ENCODE measurements at places on chromosomes 1 and 21.

DNA sequence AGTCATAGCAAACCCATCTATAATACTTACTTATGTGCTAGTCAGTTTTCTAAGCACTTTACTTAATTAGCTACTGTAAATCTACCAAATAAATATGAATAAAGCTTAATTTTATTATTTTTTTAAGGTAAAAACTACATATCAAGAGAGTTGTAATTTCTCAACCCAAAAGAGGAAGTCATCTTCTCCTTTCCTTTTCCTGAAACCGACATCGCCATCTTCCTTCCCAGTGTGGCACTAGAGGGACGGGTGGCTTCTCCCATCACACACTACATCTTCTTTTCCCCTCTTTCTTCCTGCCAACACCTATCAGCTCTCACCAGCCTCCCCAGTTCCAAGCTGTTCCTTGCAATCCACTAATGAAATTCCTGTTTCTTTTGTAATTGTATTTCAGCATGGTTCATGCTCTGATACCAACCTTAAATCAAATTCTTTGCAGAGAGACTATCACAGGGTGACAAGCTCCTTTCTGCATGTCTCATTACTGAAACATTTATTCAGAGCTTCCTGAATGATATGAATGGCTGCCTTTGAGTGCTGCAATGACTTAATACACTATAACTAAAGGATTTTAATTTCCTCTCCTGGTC, 251.6 kb upstream of the FAM78B start:
- DNase-seq, result no peak

DNA sequence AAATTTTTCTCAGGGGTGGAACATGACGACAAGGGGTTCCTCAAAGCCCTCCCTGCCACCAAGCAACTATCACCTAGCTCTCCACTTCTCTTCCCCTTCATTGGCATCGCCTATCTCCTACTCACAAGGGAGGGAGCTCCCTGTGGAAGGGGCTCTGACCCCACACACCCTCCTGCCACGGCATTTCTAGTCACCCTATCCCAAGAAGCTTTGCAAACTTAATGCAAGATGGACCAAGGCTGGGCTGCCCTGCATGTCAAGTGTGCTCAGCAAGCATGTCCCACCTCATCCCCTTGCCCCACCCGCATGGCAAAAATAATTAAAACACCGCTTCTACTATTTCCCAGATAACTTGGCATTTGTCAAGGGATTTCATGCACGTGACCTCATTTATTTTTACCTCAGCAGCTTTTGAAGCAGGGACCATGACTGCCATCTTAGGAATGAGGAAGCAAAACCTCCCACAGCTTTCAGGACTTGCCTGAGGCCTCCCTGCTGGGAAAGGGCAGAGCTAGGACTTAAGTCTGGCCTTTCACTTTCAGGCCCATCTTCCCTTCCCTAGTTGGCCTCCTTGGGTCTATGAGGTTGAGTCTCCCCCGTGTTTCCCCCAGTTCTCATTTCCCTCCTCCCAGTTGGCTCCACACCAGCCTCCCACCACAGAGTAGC, 161.3 kb downstream of the TSEN15 start:
- DNase-seq, result peak; percentile 68

- DNase-seq, result no peak
Measured at GRCh38 chr1:173152598-173152997, 54.5 kb downstream of the TNFSF4 start.

- DNase-seq, result no peak
Measured at GRCh38 chr1:235049217-235049616, 79.4 kb downstream of the TOMM20 start.

- no peak for DNase-seq
Measured at GRCh38 chr1:1331068-1331965, at the start of gene TAS1R3. TAS1R3 (plus strand) TSS chr1:1331280; CDS start chr1:1331346, 66 bp downstream.

GRCh38 chr1:16167331-16168143, 11.7 kb upstream of the EPHA2 start:
- no peak for DNase-seq

DNA sequence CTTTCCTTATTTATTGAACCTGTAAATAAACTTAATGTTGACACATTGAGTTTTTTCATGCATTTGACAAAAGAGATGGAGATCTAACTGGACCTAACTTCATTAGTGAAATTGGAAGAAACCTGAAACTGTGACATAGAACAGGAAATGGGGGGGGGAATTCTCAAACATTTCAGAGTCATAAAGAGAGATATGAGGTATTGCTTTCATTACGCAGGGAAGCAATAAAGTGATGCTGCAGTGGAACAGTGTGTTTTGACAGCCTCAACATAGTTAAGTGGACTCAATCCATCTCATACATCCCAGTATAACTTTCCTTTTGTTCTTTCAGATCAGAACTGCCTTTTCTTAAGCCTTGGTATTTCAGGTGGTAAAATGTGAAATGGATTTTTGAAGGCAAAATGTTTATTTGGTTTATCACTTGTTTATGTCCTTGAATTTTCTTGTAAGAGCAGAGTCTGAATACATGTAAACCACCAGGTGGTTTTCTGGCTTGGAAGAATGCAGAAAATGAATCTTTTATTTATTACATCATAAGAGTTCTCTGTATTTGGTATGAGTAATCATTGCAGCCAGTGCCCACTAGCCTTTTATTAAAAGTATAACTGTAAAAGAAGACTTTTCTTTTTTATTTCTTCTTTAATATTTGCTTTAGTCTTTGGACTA, 132.5 kb downstream of the ZNF326 start:
- DNase-seq, result no peak

GRCh38 chr1:37317870-37318467, 156.4 kb upstream of the ZC3H12A start:
- DNase-seq, result no peak

- no peak for DNase-seq
Measured at GRCh38 chr21:31943561-31943960, 70.7 kb downstream of the HUNK start.

GRCh38 chr1:103160281-103160680, 52.0 kb upstream of the COL11A1 start:
- DNase-seq, result no peak

- no peak for DNase-seq
Measured at GRCh38 chr1:97212671-97213070, 491.1 kb downstream of the PTBP2 start.

GRCh38 chr1:241917487-241917886, 40.1 kb upstream of the BECN2 start:
- DNase-seq, result no peak

- DNase-seq, result no peak
Measured at GRCh38 chr1:156012051-156012817, 8.5 kb downstream of the SSR2 start.

DNA sequence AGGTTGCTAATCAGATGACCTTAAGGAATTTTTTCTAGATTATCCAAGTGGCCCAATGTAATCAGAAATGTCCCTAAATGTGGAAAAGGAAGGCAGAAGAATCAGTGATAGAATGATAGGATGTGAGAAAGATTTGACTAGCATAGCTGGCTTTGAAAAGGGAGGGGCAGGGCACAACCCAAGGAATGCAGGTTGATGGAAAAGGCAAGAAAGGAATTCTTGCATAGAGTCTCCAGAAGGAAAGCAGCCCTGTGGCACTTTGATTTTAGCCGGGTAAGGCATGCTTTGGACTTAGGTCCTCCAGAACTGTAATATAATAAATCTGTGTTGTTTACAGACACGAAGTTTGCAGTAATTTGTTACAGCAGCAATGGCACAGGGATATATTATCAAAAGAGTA, 375.7 kb upstream of the B3GALT2 start:
- no peak for DNase-seq

DNA sequence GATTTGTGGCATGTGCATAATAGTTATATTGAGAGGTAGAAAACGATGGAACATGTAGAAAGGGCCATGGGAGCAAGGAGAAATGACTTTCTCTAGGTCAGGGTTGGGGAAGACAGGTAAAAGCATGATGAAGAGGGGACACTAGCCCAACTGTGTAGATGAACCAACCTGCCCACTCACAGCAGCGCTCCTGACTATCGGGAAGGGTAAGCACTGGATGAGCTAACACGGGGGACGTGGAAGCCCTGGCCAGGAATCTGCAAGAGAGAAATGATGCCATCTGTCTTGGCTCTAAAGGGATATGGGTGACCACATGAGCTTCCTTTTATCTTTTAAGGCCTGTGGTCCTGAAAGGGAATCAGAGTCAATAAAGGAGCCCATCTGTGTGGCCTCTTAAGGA, 36.2 kb upstream of the TMEM125 start:
- DNase-seq, result no peak

DNA sequence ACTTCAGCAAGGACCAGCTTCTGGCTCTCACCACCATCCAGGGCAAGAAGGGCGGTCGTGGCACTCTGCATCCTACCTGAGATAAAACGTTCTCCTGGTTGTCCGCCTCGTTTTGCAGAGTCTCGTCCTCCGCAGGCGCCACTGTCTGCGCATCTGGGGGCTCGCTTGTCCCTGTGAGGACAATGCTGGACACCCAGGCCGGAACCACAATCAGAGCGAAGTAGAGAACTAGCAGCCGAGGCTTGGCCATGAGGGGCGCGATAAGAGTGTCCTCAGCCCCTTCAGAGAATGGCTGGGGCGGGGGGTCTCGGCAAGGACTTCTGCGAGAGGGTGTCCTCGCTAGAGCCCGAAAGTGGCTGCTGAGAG, 505 bp downstream of the OLFML2B start:
- no peak for DNase-seq

GRCh38 chr1:228166170-228166936, 749 bp downstream of the IBA57 start:
- DNase-seq, result no peak

DNA sequence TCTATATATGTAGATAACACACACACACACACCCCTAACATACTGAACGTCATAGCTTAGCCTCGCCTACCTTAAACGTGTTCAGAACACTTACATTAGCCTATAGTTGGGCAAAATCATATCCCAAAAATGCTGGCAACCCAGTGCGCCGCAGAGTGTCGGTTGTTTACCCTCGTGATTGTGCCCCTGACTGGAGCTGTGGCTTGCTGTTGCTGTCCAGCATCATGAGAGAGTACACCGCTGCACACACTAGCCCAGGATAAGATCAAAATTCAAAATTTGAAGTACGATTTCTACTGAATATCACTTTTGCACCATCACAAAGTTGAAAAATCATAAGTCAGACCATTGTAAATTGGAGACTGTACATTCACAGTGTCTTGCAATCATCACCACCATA, 73.1 kb upstream of the COG2 start:
- DNase-seq, result no peak

DNA sequence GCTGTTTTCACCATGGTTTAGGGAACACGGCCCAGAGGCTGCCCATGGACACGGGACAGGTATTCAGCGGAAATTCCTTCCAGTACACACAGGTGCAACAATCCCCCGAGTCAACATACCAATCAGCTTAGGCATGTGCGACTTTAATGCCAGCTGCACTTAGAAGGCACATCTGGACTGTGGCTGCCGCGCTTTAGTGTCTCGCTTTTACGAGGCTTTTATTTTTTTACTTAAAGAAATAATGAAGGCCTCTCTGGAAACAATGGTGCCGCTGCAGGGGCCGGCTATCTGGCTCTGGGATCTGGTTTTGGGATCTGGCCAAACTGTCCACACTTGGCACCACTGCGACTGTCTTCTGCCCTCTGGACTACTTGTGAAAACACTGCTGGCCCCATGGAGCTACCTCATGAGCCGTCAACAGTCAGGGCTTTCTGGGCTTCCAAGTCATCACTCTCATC, 55.5 kb downstream of the SLC66A1 start:
- no peak for DNase-seq

GRCh38 chr1:68479501-68479900, 17.4 kb downstream of the DEPDC1 start:
- no peak for DNase-seq

DNA sequence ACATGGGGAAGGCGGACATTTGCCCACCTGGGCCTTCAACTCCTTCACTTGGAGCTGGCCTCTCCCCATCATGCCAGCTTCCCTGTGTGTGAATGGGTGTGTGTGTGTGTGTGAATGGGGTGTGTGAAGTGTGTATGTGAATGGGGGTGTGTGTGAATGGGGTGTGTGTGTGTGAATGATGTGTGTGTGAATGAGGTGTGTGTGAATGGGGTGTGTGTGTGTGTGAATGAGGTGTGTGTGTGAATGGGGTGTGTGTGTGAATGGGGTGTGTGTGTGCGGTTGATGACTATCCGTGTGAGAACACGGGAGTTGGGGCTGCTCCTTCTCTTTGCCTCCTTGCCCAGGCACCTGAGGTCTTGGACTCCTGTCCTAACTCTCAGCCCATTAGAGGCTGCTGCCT, 9.6 kb downstream of the MFSD2A start:
- DNase-seq, result no peak

GRCh38 chr1:179129702-179130473, 48.0 kb downstream of the TOR3A start:
- no peak for DNase-seq

- no peak for DNase-seq
Measured at GRCh38 chr21:17472592-17473271, 40.1 kb upstream of the CXADR start.

- DNase-seq, result no peak
Measured at GRCh38 chr1:244165021-244165420, 113.9 kb downstream of the ZBTB18 start.

- DNase-seq, result no peak
Measured at GRCh38 chr1:64484651-64485050, 14.7 kb downstream of the CACHD1 start.

GRCh38 chr1:170030212-170030611, 44.3 kb downstream of the KIFAP3 start:
- no peak for DNase-seq

DNA sequence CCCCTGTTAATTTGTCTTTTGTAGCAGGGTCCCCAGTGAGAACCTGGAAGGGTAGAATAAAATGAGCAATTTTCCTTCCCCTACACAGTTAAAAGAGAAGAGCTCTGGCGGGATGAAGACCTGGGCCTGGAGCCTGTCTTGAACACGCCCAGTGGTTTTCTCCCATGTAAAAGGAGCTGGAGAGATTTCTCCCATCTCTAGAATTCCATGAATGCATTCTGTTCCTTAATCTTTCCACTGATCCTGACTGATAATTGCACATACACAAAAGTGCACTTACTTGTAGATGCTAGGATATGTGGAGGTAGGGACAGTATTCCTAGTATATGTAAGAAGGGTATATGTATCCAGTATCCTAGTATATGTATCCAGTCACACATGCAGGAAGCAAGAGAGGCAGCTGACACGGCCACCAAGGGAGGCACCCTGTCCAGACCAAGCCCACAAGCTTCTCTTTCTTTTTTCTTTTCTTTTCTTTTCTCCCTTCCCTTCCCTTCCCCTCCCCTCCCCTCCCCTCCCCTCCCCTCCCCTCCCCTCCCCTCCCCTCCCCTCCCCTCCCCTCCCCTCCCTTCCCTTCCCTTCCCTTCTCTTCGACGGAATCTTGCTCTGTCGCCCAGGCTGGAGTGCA, 11.9 kb upstream of the PKNOX1 start:
- no peak for DNase-seq

- DNase-seq, result no peak
Measured at GRCh38 chr1:56456435-56457101, 122.8 kb downstream of the PLPP3 start.

DNA sequence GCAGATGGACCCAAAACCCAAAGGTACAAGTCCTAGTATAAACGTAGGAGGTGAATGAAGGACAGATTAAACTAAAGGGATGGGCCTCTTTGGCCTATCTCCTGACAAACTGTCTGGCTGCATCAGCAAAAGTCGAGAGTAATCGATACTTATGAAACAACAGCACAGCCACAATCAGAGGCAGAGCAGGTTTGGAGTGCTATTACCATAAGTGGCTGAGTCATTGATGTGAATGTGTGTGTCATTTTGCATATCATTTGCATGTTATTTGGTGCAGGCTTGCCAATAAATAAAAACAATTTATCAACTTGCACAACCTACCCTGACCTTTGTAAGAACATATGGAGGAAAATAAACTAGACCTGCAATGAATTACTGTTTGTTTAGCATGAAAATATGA, 283.1 kb downstream of the NUF2 start:
- DNase-seq, result no peak

GRCh38 chr1:41109310-41110197, 88.0 kb upstream of the SLFNL1 start:
- DNase-seq, result peak; percentile 38
